ENCODE measurements at places on chromosomes 1 and 21.
A peak's percentile ranks its signal among the peaks of the same experiment; 100 is the strongest.

DNA sequence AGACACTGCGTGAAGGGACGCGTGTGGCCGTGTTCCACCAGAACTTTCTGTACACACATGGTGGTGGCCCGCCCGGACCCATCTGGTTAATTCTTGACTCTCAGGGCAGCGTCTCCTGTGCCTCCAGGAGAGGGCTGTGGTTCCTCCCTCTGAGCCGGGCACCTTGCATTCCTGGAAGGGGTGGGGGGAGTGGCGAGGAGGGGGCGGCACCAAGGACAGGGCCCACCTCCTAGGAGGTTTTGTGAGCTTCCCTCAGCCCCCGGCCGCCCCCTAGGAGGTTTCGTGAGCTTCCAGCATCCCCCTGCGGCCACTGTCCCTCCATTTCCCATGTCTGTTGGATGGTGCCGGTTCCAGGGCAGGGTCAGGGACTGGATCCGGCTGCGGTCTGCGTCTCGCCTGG lies 28.9 kb downstream of the FAAP20 start:
- DNase-seq, result no peak

DNA sequence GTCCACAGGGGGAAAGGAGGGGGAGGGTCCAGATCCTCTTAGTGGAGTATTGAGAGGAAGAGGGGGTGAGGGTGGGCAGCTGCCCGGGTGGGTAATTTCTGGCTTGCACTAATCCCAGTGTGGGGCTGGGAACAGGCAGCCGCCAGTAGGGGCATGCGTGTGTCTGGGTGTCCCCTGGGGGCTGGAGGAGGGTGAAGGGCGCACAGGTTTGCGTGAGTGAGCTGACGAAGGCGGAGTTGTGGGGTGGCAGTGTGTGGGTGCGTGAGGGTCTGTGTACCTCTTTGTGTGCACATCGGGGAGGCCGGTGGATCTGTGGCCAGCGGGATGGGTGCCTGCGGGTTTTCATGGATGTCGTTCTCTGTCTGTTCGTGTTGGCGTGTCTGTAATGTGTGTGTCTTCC lies 97.3 kb downstream of the PAX7 start:
- DNase-seq, result no peak

DNA sequence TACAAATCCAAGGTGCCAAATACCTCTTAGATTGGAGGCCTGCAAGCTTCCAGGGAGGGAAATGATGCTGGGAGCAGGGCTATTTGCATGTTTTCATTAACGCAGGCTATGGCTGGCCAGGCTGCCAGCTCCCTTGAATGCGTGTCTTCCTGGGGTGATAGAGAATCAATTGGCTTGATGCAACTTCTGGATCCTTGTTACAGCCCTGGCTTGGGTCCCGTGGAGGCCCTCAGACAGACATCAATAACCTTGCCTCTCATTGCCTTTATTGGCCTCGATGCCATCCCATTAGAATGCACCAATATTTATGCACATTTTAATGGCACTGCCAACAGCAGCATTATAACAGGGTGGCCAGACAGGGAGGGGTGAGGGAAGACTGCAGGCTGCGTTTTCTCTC lies 54.0 kb downstream of the TNR start:
- DNase-seq, result no peak

- no peak for DNase-seq
Measured at GRCh38 chr1:88463401-88463985, 220.6 kb upstream of the PKN2 start.

GRCh38 chr1:46131712-46132528 lies 509 bp downstream of the PIK3R3 start:
- no peak for DNase-seq

GRCh38 chr1:28668191-28668955 lies at the start of gene GMEB1:
Gene GMEB1, plus strand, starts transcription at chr1:28668784. Its CDS starts 14,829 bp downstream, at chr1:28683613.
- peak; percentile 73 for DNase-seq

DNA sequence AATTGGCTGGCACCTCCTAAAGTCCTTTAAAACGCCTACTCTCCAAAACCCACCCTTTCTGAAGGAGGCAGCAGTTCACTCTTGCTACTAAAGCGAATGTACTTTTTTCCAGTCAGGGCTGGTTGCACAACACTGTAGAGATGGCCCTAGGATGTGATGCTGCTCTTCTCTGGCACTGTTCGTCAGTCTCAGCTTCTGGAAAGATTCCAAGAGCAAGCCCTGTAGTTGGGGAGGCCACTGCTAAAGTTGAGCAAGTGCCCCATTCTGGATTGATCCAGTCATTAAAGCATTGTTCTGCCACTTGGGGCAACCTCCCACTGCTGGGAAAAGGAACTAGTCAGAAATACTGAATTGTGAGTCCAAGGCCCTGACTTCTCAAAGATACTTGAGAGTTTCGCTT lies 28.5 kb upstream of the KCNQ4 start:
- DNase-seq, result no peak

DNA sequence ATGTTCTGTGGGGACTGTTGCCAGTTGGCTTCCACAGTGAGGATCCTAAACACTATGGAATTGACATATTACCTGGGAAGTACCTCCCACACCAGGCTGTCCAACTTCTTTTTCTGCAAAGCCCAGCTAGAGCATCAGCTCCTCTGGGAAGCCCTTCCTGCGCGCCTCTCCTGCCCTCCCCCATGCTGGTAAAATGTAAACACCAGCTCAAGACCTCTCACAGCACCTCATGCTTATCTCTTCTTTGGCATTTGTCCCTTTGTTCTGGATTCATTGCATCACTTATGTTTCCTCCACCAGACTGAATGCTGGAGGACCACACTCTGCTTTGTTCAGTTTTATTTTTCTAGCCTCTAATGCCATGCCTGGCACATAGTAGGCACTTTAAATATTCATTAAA lies 172.1 kb downstream of the HHAT start:
- no peak for DNase-seq

DNA sequence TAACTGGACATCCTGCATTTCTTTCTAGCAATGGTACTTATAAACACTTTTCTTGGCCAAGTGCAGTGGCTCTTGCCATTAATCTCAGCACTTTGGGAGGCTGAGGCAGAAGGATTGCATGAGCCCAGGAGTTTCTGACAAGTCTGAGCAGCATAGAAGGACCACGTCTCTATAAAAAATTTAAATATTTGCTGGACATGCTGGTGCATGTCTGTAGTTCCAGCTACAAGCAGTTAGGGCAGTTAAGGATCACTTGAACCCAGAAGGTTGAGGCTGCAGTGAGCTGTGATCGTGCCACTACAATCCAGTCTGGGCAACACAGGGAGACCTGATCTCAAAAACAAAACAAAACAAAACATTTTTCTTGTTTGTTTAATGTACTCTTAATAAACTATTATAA lies 434.0 kb downstream of the PLA2G4A start:
- DNase-seq, result no peak

DNA sequence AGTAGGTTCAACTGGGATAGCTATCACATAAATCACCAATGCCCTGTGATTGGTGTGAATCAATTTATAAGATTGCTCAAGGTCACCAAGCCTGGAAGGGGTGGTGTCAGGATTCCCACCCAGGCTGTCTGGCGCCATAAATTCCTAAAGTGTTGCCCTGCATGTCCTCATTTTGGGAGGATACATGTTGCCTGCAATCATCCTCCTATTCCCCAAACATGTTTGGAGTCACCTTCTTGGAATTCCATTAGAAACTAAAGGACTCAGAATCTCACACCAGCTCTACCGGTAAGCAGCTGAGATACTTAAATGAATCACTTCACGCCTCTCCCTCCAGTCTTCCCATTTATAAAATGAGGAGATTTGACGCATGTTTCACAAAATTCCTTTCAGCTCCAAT lies 54.1 kb upstream of the SLC45A1 start:
- DNase-seq, result no peak

GRCh38 chr1:96387785-96388184 lies 333.8 kb upstream of the PTBP2 start:
- no peak for DNase-seq

DNA sequence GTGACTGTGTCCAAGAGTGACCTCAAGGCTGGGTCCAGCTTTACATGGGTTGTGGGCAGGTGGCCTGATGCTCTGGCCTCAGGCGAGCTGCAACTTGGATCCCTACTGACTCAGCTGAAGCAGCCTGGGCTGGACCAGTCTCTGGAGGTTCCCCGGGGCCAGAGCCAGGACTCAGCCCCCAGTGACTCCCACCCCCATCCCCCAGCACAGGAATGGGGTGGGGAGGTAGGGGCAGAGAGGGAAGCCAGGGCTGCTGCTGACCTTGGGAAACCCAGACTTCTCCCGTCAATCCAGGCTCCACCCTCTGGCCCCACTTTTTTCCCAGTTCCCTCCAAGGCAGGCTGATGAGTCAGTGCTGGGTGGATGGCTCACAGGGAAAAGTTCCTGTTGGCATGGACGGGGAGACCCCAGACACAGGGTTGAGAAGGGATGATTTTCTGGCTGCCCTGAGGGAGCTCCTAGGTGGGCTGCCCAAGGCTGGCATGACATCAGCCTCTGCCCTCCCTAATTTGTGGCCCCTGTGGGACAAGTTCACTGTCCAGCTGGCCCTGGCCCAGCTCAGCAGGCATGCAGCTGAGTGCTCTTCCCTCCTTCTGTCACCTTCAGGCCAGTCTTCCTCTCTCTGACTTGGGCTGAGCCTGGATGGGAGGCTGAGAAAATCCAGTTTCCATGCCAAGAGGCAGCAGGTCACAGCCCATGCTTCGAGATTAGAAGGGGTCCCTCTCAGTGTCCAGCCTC lies 2.2 kb downstream of the ZC3H12A start:
- no peak for DNase-seq

DNA sequence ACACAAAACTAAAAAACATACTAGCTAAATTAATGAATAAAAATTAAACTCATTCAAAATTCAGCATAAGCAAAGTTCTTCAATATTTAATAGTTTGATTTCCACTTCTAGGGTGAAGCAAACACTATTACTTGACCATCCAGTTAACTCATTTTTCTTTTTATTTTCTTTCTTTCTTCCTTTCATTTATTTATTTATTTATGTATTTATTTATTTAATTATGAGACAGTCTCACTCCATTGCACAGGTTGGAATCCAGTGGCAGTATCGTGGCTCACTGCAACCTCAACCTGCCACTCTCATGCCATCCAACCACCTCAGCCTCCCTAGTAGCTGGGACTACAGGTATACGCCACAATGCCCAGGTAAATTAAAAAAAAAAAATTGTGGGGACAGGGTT lies 2069.5 kb downstream of the NCAM2 start:
- no peak for DNase-seq

- no peak for DNase-seq
Measured at GRCh38 chr1:201348211-201348566, 29.3 kb downstream of the TNNT2 start.

GRCh38 chr1:89887270-89887669 lies 66.4 kb downstream of the LRRC8D start:
- DNase-seq, result no peak

- DNase-seq, result no peak
Measured at GRCh38 chr1:91877574-91878208, 8.3 kb downstream of the TGFBR3 start.

DNA sequence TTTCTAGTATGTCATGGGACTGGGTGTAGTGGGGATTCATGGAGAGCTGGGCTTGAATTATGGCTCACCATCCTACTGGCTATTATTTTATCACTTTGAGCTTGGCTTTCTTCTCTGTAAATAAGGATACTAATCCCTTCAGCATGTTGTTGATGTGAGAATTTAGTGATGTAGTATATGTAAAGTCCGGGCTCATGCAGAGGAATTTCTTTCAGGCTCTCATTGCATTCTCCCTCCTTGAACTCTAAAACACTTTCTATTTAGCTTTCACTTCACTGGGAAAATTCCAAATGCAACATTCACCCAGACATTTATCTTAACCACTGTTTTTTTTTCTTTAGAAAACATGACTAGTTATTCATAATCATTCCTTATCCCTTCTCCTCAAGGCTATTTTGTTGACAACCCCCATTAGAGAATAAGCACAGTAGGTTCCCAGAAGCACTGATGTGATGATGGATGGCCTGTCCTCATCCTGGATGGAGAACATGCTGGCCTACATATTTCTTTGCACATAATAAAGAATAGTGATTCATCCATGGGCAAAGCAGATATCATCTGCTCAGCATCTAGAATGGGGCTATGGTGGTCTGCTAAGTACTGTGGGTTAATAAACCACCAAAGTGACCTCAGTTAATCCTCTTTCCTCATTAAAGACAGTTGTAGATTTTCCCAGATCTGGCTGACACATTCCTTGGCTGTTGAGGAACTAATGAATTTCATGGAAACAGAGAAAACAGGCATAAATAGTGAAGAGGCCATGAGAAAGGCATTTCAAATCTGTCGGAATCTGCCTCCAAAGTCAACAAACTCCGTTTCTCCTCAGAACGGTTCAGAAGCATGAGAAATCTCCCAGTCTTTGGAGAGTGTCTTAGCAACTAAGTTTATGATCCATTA lies 68.0 kb upstream of the CYP2J2 start:
- DNase-seq, result no peak

DNA sequence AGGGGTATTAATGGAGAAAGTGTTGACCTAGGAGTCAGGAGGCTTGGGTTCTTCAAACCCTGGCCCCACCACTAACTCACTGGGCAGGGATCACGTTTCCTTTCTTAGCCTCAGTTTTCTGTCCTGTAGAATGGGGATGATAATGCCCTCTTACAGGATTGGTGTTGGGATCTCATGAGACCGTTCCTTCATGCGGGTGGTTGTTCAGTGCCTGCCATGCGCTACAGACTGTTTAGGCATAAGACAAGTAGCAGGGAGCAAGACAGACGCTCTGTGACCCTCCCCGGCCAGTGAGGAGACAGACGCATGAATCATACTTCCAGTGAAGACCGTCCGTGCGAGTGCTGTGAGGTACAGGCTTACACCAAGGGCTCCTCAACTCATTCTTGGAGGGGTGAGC lies 81.7 kb downstream of the MAN1C1 start:
- no peak for DNase-seq

DNA sequence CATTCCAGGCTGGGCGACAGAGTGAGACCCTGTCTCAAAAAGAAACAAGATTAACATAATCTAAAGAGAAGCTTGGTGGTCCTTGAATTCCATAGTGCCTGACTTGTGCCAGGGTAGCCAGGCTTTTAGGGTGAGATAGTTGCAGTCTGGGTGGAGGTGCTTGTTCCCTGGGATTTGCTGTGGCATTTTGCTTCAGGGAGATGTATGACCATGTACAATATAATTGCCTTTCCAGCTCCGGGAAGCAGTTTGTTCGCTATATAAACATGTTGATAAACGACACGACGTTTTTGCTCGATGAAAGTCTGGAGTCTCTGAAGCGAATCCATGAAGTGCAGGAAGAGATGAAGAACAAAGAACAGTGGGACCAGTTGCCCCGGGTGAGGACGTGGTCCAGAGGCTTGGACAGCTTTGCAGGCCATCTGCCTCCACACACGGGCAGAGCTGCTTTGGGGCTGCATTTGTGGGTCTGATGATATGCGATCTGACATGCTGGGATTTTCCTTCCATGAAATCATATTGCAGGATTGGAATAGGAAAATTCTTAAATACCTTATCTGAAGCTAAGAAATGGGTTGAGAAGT lies 49.4 kb upstream of the KIF1B start:
- no peak for DNase-seq

GRCh38 chr1:53603431-53603830 lies 135.5 kb downstream of the GLIS1 start:
- DNase-seq, result no peak

Measured in stimulated activated CD4-positive, alpha-beta T cell treated with anti-CD3 and anti-CD28 coated beads, TNF-alpha, amount 100 ng/mL, for 1 hour (primary cell).